ENCODE measurements at places on chromosomes 3 and 15.

- peaks cover 11% of the 10 kb centered on the region for H3K4me1 ChIP-seq
- DNase-seq = no peak
- no peaks in the 10 kb centered on the region for H3K36me3 ChIP-seq
Measured at GRCh38 chr15:39084674-39085530, 496.0 kb upstream of the THBS1 start.

GRCh38 chr15:82663186-82663600 lies 16.0 kb upstream of the CPEB1 start:
- no peaks in the 10 kb centered on the region for H3K36me3 ChIP-seq
- H3K27ac ChIP-seq = no peak overlapping the region
- H3K4me3 ChIP-seq = no peak overlapping the region
- DNase-seq = peak; percentile 26

DNA sequence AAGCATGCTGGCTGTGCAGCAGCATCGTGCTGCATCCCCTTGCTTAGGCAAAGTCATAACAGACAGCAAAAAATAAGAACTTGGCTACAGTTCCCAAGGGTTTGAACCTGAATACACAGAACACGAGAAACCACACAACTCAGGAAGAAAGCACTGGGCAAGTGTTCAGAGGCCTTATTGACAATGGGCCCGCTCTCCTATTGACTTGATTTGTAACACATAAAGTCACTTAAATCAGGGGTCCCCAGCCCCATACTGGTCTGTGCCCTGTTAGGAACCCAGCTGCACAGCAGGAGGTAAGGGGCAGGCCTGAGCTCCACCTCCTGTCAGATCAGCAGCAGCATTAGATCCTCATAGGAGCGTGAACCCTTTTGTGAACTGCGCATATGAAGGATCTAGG lies 145.1 kb downstream of the LSAMP start:
- H3K4me1 ChIP-seq = no peaks in the 10 kb centered on the region
- H3K27me3 ChIP-seq = no peaks in the 10 kb centered on the region
- no peak for DNase-seq
- H3K36me3 ChIP-seq = no peaks in the 10 kb centered on the region
- no peak overlapping the region for H3K27ac ChIP-seq
- no peak overlapping the region for H3K4me3 ChIP-seq

DNA sequence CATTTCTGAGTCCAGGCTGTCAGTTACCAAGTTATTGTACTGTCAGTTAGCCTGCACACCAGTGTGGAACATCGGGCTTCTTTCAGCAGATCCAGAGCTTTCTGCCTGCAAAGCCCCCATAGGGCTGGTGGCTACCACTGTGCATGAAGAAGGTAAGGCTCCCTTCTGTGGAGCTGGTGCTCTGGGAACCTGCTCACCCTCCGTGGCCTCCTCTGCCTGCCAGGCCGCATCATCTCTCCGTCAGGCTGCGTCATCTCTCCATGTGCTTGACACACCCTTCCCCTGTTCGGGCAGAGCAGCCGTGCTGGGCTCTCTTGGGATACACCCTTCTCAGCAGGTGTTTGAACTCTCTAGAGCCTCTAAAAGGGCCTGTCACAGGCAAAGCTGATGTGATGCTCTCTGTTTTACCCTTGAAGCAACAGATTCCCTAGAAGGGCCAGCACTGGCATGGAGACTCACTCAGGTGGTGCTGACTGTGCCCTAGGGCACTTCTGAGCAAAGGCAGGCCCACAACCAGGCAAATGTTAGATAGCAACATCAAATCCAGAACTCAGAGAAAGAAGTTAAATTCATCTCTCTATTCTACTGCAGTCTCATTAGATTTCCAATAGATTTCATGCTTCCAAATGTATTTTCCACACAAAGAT lies 261.1 kb downstream of the EPHB1 start:
- no peak for DNase-seq
- H3K27me3 ChIP-seq = no peaks in the 10 kb centered on the region
- H3K27ac ChIP-seq = no peak overlapping the region
- no peak overlapping the region for H3K4me3 ChIP-seq
- no peaks in the 10 kb centered on the region for H3K36me3 ChIP-seq

GRCh38 chr3:63132461-63133250 lies 145.5 kb upstream of the SYNPR start:
- DNase-seq = no peak
- no peaks in the 10 kb centered on the region for H3K36me3 ChIP-seq
- no peaks in the 10 kb centered on the region for H3K27me3 ChIP-seq
- no peak overlapping the region for H3K27ac ChIP-seq
- peaks cover 18% of the 10 kb centered on the region for H3K4me1 ChIP-seq

DNA sequence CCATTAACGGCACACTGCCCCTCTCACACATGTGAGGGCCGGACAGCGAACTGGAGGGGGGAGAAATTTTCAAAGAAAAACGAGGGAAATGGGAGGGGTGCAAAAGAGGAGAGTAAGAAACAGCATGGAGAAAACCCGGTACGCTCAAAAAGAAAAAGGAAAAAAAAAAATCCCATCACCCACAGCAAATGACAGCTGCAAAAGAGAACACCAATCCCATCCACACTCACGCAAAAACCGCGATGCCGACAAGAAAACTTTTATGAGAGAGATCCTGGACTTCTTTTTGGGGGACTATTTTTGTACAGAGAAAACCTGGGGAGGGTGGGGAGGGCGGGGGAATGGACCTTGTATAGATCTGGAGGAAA lies 1.5 kb downstream of the SOX2 start:
- H3K36me3 ChIP-seq = no peaks in the 10 kb centered on the region
- peaks cover 100% of the 10 kb centered on the region for H3K27me3 ChIP-seq
- H3K27ac ChIP-seq = no peak overlapping the region
- H3K4me3 ChIP-seq = no peak overlapping the region

DNA sequence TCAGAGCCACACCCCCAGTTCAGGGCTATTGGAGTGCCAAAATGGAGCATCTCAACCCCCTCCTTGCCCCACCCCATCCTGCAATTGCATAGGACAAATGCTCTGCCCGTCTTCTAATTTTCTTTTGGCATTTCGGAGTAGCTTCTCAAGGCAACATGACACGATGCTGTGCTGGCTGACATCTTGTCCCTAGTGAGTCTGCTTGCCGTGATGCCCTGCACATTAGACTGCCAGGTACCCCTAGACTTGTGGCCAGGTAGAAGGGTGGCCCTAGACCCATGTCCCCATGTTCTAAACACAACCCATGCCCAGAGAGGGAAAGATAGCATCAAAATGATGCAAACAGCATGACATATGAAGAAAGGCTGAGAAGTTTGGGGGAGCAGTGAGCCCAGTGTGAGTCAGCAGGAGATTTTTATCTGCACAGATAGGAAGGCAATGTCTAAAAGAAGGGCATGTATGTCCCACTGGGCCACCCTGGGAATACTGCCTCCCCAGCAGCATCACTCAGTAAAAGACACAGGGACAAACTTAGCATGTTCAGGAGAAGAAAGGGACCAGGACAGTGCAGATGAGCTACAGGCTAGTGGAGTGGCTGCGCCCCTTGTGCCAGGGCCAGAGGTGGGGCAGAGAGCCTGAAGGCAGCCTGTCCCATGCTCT lies 36.8 kb downstream of the CA12 start:
- no peak overlapping the region for H3K4me3 ChIP-seq
- H3K27me3 ChIP-seq = no peaks in the 10 kb centered on the region
- DNase-seq = no peak
- H3K36me3 ChIP-seq = no peaks in the 10 kb centered on the region
- H3K4me1 ChIP-seq = peaks cover 39% of the 10 kb centered on the region

GRCh38 chr3:129890125-129890524 lies 3.4 kb downstream of the TMCC1 start:
- no peak for DNase-seq
- H3K4me3 ChIP-seq = no peak overlapping the region
- peak overlapping the region; percentile 14 for H3K27ac ChIP-seq
- H3K36me3 ChIP-seq = no peaks in the 10 kb centered on the region
- H3K27me3 ChIP-seq = no peaks in the 10 kb centered on the region
- H3K4me1 ChIP-seq = peaks cover 51% of the 10 kb centered on the region

GRCh38 chr15:47496343-47497185 lies 220.7 kb upstream of the SEMA6D start:
- peaks cover 11% of the 10 kb centered on the region for H3K27me3 ChIP-seq
- H3K36me3 ChIP-seq = no peaks in the 10 kb centered on the region
- no peaks in the 10 kb centered on the region for H3K4me1 ChIP-seq
- no peak overlapping the region for H3K27ac ChIP-seq

GRCh38 chr3:136835089-136835812 lies 16.3 kb downstream of the SLC35G2 start:
- DNase-seq = no peak
- no peak overlapping the region for H3K4me3 ChIP-seq
- H3K4me1 ChIP-seq = peaks cover 38% of the 10 kb centered on the region
- H3K27ac ChIP-seq = no peak overlapping the region
- H3K36me3 ChIP-seq = no peaks in the 10 kb centered on the region

GRCh38 chr3:177596248-177596815 lies 399.1 kb upstream of the TBL1XR1 start:
- DNase-seq = no peak
- H3K36me3 ChIP-seq = no peaks in the 10 kb centered on the region
- no peak overlapping the region for H3K27ac ChIP-seq
- H3K4me3 ChIP-seq = no peak overlapping the region

- H3K27ac ChIP-seq = no peak overlapping the region
- no peaks in the 10 kb centered on the region for H3K4me1 ChIP-seq
- no peak for DNase-seq
- H3K27me3 ChIP-seq = no peaks in the 10 kb centered on the region
- no peak overlapping the region for H3K4me3 ChIP-seq
Measured at GRCh38 chr3:168312984-168313383, 217.3 kb upstream of the GOLIM4 start.

DNA sequence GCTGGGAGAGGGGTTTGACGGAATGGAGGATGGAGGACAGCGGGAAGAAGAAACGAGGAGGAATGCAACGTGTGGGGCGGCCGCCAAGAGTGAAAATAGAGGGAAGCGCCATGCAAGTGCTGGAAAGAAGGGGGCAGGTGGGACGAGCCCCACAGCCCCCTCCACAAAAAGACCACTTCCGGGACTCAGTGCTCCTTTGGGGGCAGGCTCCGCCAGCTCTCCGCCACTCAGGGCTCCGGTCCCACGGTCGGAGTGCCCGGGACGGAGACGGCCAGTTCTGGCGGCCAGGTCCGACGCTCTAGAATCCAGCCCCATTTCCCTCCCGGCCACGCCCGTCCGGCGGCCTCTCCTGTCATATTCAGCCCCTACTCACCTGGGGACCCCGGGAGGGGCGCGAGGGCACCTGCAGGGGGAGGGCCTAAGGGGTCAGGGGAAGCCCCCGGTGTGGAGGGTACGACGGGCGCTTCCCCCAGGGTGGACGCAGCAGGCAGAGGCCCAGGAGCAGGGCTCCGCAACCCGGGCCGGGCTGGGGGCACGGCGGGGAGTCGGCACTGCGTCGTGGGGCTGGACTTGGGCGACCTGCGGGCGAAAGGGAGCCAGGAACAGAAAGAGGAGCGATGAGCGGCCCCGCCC lies 25.5 kb upstream of the CSPG4 start:
- DNase-seq = no peak
- peak overlapping the region; percentile 59 for H3K4me3 ChIP-seq
- H3K4me1 ChIP-seq = peaks cover 17% of the 10 kb centered on the region
- H3K27ac ChIP-seq = peak overlapping the region; percentile 47

- no peaks in the 10 kb centered on the region for H3K36me3 ChIP-seq
- H3K4me3 ChIP-seq = peak overlapping the region; percentile 82
- H3K27me3 ChIP-seq = no peaks in the 10 kb centered on the region
- H3K27ac ChIP-seq = peak overlapping the region; percentile 94
- DNase-seq = peak; percentile 29
Measured at GRCh38 chr15:65869954-65870871, 922 bp downstream of the RAB11A start.

GRCh38 chr3:70726096-70726938 lies 413.9 kb upstream of the MDFIC2 start:
- no peak for DNase-seq
- no peaks in the 10 kb centered on the region for H3K27me3 ChIP-seq
- H3K27ac ChIP-seq = no peak overlapping the region
- no peaks in the 10 kb centered on the region for H3K36me3 ChIP-seq
- no peak overlapping the region for H3K4me3 ChIP-seq

DNA sequence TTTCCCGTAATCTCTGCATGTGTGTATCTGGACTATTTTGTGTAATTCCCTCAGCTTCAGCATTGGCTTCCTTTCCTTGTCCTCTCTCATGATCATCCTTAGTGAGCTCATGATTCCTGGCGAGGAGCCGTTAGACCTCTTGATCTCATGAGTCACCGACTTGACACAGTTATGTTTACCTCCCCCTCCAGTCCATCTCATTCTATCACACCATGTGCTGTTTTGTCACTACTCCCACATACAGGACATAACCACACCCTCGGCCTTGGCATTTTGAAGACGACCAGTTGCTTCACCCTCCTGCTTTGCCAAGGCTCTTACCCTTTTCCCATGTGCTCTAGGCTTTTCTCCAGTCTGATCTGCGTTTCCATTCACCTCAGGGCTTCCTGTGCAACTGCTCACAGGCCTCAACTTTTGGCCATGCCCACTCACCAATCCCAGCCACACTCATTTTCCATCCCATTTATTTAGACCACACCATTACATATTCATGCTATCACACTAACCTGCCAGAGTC lies 41.5 kb downstream of the CP start:
- H3K4me1 ChIP-seq = peaks cover 22% of the 10 kb centered on the region
- no peaks in the 10 kb centered on the region for H3K27me3 ChIP-seq
- H3K27ac ChIP-seq = no peak overlapping the region
- DNase-seq = peak; percentile 34

GRCh38 chr3:196232154-196232881 lies 16.0 kb downstream of the SLC51A start:
- no peak overlapping the region for H3K4me3 ChIP-seq
- peaks cover 9% of the 10 kb centered on the region for H3K4me1 ChIP-seq
- H3K27ac ChIP-seq = no peak overlapping the region
- no peaks in the 10 kb centered on the region for H3K27me3 ChIP-seq
- peaks cover 1% of the 10 kb centered on the region for H3K36me3 ChIP-seq
- no peak for DNase-seq

DNA sequence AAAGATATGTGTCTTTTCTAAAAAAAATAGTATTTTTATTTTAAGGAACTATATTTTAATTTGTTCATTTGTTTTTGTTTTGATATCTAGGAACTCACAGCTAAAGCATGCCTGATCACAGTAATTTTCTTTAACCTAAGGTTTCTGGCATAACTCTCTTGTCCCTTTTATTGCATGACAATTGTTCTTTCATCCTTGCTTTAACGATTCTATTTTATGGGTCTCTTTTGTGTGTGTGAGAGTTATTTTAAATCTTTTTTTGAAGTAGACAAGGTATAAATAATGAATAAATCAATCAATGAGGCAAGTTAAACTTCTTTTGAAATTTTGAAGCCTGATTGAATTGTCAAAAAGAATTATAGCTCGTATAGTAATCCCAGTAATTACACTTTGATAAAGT lies 747.8 kb upstream of the GOLIM4 start:
- DNase-seq = no peak
- H3K27me3 ChIP-seq = peaks cover 20% of the 10 kb centered on the region
- no peak overlapping the region for H3K27ac ChIP-seq
- no peaks in the 10 kb centered on the region for H3K4me1 ChIP-seq
- no peaks in the 10 kb centered on the region for H3K36me3 ChIP-seq

DNA sequence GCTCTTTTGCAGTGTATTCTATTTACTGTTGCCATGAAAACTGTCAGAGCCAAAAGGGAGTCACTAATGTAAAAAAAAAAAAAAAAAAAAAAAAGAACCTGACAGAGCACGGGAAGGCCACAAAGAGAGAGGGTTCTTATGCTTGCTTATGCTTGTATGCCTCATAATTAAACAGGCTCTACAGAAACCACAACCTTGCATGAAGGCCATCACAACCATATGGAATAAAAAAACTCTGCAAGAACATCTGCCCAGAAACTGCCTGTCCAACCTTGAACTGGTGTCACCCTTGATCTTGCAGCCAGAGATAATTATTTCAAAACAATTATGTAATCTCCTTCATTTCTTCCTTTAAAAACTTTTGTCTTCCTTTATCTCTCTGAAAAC lies 50.1 kb downstream of the CFAP20DC start:
- no peaks in the 10 kb centered on the region for H3K36me3 ChIP-seq
- DNase-seq = no peak
- H3K27me3 ChIP-seq = no peaks in the 10 kb centered on the region
- no peak overlapping the region for H3K27ac ChIP-seq
